Activated T-helper 2 cell treated with anti-CD3 and anti-CD28 coated beads, Interferon-gamma antibody, Interleukin-2, Interleukin-4, amounts not matched to agents 10 μg/mL and 5 μg/mL and 100 μg/mL, durations not matched to agents 14 hours and 24 hours and 36 hours (primary cell): ENCODE measurements at places on chromosomes 12 and 14. TPM values are rescaled to one million over a fixed set of nuclear protein-coding genes. Genes with fewer than 3 reads are reported as not detected.

The SERPINA5 gene
- total RNA-seq = not detected in 2 replicates

The RIMBP2 gene
- total RNA-seq = not detected in 2 replicates

The DLK1 gene
- total RNA-seq = not detected in 2 replicates

The AQP6 gene
- not detected in 2 replicates for total RNA-seq
